ENCODE measurements at places on chromosomes 5 and 9.

- no peak for DNase-seq
These were observed 161.1 kb downstream of the COL23A1 start for GRCh38 chr5:178429156-178429468.

DNA sequence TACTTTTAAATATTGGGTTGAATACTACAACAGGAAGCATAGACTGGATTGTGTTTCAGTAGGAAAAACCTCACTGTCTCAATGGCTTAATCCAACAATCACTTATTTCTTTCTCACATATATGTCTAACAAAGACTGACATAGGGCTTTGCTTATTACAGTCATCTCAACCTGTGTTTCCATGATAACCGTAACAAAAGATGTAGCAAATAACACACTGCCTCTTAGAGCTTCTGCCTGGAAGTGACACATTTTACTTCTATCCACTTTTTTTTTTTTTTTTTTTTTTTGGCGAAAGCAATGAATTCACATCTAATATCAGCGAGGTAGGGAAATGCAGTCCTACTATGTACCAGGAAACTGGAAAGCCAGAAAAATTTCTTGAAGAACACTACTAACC is 204.9 kb upstream of the CDKN2B start:
- no peak for DNase-seq

DNA sequence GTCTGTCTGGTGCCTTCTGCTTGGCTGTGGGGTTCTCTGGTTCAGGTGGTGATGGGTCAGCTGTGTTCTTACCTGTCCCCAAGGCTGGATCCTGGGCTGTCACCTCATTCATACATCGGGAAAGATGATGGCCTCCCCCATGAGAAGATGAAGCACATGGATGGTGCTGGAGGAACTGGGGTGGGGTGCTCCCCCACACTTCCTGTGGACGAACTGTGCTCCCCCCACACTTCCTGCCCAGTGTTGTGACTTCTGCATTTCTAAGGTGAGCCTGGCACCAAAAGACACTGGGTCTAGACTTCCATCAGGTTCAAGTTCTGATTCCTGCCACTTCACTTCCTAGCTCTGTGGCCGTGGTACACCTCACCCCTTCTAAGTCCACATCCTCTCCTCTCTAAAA is 4.3 kb upstream of the SURF6 start:
- DNase-seq, result no peak

DNA sequence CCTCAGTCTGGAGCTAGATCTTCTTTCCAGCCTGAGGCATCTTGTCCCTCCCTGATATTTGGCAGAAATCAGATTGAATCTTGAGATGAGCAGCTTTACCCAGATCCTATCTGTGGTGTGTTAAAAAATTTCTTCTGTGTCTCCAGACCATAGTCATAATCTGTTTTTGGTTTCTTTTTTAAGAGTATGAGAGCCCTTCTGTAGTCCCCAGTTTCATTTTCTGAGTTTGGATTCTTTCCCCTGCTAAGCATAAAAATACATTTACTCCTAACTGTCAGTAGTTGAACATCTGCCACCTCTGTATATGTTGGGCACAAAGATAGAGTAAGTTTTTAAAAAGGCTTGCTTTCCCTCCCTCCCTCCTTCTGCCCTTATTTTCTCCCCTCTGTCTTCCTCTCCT is 137.7 kb downstream of the CNTLN start:
- no peak for DNase-seq

DNA sequence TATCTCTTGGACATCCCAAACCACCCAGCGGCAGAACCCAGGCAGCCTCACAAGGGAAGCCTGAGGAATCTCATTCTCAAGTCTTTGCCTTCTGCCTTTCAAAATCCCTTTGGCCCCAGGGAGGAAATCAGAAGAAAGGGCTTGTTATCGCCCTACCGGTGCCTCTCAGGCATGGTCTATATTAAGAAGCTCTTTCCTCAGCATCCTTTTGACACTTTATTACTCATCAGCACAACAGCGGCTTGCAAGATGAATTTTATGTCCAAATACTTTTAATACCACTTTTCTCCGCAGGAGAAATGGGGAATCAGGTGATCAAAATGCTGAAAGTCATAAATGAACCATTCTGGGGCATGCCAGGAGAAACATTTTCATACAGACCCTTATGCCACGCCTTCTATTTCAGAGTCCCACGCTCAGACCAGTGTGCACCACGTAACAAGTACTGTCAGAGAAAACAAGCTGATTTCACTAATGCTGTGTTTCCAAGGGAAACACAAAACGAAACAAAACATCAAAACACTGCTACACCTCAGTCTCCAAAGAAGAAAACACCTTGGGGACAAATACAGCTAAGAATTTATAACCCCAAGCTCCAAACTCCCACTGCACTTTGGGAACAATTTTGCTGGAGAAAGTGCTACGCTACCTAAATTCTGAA is 30.0 kb downstream of the RAPGEF1 start:
- no peak for DNase-seq

GRCh38 chr9:112104901-112105300 is 70.2 kb downstream of the SUSD1 start:
- DNase-seq, result no peak

DNA sequence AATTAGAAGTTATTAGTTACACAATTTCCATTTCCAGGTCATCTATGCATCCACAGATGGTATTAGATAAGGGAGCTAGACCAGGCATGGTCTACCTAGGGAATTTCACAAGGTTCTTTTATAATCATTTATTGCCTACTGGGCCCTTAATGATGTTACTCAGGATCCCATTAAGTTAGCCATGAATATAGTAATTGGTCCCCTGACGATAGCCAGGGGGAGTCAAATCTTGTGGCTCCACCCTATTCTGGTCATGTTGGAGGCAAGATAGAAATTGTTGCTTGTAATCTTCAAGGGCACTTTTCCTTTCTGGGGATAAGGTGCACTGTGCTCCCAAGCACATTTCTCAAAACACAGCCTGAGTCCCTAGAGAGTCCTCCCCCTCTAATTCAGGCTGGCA is 14.1 kb upstream of the ELL2 start:
- no peak for DNase-seq

- no peak for DNase-seq
These were observed 167.2 kb downstream of the HMHB1 start for GRCh38 chr5:143979044-143979690.

GRCh38 chr5:1781726-1782384 is 17.8 kb downstream of the MRPL36 start:
- DNase-seq, result no peak

DNA sequence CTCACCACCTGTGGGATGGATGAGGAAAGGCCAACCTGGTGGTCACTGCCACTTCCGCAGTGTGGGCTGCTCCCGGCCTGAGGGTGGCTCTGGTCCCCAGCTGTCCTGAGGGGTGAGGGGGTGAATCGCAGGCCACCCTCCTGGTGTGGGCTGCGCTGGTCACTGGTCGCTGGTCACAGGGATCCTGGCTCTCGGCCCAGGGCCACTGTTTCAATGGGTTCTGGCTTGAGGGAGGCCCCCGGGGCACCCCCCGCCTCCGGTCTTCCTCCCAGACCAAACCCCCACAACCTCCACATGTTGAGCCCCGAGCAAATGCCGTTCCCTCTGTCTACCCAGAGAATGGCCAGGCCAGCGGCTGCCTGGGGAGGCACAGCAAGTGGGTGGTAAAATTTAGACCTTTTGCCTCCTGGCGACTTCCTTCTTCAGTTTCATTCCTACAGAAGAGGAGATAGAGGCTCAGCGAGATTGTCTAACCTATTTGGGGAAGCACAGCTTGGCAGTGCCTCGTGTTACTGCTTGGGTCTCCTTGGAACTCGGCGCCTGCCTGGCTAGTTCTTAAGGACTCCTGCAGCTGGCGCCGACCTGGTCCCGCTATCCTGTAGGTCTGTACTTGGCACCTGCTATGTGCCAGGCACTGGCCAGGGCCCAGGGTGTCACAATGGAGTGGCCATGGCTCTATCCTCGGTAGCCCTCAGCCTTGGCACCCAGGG is 48.2 kb downstream of the RXRA start:
- no peak for DNase-seq

DNA sequence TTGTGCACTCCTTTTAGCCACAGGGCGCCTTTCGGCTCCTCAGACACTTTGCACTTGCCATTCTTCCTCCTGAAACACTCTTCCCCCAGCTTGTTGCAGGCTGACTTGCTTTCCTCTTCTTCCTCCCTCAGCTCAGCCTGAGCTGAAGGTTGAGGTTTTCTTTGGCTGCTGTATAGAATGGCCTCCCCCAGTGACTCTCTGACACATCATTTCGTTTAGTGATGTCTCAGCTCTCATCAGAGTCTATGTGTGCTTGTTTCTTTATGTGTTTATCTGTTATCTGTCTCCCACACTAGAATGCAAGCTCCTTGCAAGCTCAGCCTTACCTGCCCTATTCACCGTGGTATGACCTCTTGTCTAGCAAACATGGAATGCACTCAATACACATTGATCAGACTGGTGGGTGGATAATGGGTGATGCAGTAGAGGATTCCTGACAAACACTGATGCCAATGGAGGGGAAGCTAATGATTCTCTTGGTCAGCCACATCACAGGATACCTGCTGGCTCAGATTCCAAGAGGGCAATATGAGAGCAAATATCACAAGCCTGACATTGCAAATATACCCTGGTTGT is 112.9 kb upstream of the STC2 start:
- no peak for DNase-seq

DNA sequence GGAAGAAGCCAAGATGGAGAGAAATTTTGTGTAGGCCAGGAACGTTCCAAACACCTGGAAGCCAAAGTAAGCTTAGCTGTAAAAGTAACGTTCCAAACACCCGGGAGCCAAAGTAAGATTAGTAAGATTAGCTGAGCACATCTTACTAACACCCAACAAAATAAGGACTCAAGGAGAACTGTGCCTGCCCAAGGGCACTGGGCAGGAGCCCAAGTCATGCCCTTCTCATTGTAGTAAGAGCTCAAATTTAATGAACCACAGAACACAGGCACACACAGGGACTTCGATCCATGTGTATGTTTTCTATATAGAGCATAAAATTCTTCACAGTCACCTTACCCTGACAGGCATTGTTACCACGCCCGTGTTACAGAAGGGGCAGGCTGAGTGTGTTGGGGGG is 36.1 kb upstream of the NXNL2 start:
- no peak for DNase-seq

DNA sequence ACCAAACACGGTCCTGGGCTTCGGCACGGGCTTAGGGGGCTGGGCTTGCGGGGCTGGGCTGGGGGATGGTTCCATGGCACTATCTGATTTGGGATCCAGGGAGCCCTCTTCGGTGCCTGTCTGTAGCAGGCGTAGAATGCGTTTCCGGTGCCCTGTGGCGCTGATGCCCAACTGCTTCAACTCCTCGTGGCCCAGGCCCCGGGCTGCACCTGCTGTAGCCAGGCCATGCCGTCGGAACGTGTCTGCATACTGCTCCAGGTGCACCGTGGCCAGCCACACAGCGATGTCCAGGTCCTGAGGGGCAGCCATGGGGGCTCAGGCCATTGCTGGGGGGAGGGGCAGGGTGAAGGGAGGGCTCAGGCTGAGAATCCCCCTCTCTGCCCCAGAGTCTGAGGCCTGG is 1.9 kb downstream of the ARAP3 start:
- DNase-seq, result no peak

GRCh38 chr5:100832252-100833230 is 70.5 kb downstream of the ST8SIA4 start:
- DNase-seq, result no peak

DNA sequence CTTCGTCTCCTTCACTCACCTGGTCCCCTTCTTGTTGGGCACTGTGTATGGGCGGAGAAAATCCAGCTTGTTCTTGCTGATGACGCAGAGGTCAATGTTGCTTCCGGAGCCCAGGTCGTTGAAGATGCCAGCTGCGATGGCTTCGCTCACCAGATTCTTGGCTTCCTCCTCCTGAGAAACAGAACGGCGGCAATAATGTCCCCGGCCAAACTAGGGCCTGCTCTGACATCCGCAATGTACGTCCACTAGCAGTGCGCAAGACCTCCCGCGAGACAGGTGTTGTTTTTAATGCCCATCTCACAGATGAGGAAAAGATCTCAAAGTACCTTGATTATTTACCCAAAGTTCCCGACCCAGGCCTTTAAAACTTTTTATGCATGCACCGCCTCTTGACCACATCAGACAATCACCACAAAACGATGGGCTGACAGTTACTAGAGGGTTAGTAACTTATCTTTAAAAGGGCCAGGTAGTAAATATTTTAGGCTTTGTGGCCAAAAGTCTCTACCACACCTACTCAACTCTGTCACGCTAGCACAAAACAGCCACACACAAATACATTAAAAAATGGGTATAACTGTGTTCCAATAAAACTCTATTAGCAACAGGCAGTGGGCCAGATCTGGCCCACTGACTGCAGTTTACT is 58.4 kb downstream of the PSMB7 start:
- no peak for DNase-seq

DNA sequence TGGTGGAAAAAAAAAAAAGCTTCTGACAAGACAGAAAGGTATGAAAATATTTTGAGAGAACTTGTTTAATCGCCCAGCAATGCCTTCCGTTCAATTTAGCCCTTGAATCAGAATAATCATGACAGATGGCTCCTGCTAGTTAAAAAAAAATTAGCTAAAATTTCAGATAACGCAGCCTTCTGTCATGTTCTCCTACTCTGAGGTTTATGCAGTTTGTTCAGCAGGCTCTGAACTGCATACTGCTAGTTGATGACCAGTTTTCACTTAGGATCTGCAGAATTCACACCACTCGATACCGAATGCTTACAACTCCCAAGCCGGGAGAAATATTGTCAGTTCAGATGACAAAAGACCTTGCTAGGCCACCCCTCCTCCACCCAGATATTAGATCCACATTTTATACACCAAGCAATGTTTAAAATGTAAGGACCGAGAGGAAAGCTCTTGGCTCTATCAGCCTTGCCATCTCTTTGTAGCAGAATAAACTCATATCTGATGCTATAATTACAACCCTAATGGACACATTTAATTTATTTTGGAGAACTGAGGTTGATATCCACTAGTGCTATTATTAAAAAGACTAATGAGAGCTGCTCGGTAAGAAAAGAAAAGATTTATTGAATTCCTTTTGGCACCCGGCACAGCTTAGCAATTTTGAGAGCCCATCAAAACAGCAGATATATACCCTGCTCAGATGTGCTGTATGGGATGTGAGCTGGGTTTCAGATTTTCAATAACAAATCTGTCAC is 322.8 kb downstream of the GLIS3 start:
- no peak for DNase-seq

GRCh38 chr5:97002983-97003382 is 67.1 kb downstream of the LNPEP start:
- no peak for DNase-seq

- no peak for DNase-seq
These were observed 621 bp downstream of the SEC16A start for GRCh38 chr9:136482046-136482792.

DNA sequence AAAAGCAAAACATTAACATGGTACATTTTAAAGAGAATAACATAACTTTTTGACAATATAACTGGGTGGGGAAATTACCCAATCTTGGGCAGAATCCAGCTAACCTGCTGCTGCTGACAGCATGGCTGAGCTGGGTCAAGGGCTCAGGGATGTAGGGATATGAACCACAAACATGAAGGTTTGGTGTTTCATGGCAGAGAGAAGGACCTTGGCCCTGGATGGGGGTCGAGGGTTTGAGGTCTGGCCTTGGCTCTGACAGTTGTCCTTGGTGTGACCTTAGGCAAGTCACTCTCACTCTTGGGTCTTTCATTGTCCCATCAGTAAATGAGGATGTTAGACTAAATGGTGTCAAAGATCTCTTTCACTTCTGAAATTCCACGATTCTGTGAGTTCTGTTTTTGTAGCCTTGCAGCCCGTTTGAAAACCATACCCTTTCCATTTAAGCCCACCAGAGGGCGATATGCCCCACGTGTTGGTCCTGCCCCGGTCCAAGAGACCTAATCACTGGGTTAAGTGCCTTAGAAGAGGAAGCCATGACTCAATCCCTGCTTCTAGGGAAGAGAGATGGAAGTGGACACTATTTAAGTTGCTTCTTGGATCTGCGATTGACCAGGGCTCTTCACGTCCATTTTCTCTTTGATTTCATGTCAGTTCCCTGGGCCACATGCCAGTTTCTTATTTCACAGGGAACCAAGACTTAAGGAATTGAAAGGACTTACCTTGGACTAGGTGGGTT is 56.8 kb upstream of the TEX48 start:
- peak; percentile 43 for DNase-seq
